RKO (cell line): ENCODE measurements at places on chromosomes 5 and 9.

DNA sequence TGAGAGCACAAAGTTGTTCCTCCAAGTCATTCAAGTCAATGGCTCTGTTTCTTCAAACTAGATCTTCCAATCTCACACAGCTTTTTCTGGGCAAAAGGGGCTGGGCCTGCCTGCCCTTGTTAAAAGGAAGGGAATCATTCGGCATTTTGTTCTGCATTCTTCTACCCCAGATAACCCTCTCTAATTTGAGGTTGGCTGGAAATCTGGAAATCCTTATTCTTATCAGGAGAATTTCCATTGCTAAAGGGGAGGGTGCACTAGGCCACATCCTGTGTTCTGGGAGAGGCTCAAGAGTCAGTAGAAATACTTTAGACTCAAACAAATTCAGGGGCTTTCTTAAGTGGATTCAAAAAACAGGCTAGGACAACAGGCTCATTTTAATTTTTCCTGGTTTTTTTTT lies 384.7 kb upstream of the ZNF462 start:
- DNase-seq, result no peak

DNA sequence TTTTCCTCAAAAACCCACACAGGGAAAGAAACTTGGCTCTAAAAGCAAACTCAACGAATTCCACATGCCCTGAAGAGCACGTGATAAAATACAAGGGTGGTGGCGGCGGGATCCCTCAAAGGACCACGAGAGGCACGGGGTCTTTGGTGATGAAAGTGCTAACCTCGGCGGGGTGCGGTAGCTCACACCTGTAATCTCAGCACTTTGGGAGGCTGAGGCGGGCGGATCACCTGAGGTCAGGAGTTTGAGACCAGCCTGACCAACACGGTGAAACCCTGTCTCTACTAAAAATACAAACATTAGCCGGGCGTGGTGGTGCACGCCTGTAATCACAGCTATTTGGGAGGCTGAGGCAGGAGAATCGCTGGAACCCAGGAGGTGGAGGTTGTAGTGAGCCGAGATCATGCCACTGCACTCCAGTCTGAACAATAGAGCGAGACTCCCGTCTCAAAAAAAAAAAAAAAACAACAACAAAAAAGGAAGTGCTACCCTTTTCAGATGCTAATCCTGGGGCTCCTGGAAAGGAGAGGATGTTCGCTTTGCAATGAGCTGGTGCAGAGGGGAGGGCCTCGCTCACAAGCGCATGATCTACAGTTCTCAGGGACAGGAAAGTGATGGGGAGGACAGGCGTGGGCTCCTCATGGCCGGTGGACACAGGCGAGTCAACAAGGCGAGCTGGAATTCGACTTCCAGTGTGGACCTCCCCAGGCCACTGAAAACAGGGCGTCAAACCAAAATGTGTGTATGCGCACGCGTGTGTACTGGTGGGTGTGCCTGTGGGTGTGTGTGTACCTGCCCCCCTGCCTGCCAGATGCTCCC lies 54.1 kb downstream of the USP20 start:
- DNase-seq, result no peak

DNA sequence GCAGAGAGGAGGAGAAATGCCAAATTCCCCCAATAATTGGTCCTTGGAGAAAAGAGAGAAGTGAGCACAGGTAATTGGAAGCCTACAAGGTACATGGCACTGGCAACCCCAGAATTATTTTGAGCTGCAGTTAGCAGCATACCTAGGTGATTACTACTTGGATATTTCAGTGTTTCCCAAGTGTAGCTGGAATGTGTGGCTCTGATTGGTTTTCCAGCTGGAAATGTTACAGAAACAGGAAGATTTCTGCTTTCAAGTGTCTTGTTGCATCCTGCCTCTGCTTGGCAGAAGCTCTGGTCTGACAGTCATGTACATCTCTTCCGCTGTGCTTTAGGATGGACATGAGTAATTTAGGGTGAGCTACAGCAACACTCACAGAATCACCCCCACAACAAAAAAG lies 262.1 kb downstream of the ENC1 start:
- DNase-seq, result no peak

DNA sequence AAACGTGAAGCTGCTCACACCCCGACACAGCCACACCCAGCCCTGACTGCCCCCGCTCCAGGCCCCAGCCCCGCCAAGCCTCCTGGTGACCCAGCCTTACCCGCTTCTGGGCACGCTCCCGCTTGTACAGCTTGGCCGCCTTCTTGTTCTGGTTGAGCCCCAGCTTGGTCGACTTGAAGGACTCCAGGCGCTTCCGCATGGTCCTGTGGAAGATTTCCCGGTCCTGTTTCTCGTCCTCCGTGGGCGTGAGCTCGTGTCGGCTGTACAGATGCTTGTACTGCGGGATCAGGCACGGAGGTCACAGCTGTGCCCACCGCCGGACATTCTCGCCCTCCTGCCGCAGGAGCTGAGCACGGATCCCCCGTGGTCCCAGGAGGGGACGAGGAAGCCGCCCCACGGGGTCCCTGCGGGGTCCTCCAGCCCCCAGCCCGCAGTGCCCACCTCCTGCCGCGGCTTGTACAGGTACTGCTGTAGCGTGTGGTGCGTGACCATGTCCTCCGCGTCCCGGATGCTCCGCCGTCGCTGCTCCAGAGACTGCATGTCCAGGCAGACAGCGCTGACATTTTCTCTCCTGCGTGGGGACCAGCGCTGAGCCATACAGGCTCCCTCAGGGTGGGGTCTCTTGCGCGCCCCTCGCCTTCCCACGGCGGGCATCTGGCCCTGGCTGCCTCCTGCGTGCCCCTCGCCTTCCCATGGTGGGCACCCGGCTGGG lies 33.3 kb downstream of the EXOC3 start:
- DNase-seq, result no peak

GRCh38 chr5:158409507-158409906 lies 550.6 kb upstream of the CLINT1 start:
- no peak for DNase-seq

- no peak for DNase-seq
Measured at GRCh38 chr9:136392538-136393449, 7.2 kb downstream of the SNAPC4 start.

DNA sequence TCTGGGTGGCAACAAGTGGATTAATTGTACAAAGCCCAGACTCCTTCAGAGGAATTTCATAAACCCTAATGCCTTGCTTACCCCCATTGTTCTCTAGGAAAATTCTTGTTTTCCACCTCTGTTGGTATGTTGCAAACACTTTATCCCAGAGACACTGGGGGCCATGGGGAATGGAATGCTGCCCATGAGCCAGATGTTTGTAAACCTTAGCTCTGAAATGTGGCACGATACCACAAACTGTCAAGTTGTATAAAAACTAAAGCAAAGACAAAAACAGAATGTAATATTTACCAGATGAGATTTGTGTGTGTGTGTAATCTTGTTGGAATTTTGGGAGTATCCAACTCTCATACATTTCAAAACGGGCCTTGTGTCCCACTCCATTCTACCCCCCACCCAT lies 465.0 kb downstream of the EBF1 start:
- no peak for DNase-seq

DNA sequence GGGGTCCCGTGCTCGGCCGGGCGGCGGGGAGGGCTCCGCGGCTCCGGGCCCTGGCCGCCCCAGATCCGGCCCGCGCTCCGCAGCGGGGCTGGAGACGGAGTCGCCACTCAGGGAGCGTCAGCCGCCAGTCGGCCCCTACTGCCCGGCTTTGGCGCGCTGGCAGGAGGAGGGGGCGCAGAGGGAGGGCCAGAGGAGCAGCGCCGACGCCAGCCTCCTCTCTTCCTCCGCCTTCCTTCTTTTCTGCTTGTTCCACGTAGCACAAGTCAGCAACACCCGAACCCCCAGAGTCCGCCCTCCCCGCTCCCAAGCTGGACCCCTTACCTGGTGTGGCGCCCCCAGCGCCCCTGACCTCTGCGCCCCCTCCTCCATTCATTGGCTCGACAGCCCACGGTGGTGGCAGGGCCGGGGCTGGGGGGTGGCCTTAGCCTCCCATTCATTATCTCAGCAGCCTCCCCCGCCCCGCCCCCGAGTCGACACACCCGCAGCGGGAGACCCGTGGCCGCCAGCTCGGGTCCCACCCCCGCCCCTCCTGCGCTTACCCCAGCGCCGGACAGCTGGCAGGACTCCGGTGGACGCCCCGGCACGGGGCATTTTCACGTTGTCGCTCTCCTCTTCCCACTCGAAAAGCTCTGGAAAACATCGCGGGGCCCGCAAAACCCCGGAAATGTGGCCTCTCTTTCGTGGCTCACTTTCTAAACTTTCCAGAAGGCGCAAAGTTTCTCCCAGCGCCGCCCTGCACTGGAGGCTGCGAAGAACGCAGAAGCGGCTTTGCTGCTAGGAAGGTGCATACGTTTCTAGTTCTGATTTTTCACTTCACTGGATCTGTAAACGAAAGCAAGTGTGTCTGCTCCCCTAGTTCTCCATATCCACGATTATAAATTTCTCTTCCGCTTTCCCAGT lies at the start of gene LPAR1:
TSS of gene LPAR1 (minus strand) at position 140 of the 900 bp plus-strand sequence. CDS start 66,353 bp downstream, outside the sequence.
- no peak for DNase-seq

- no peak for DNase-seq
Measured at GRCh38 chr9:107404161-107404560, 85.4 kb downstream of the KLF4 start.

DNA sequence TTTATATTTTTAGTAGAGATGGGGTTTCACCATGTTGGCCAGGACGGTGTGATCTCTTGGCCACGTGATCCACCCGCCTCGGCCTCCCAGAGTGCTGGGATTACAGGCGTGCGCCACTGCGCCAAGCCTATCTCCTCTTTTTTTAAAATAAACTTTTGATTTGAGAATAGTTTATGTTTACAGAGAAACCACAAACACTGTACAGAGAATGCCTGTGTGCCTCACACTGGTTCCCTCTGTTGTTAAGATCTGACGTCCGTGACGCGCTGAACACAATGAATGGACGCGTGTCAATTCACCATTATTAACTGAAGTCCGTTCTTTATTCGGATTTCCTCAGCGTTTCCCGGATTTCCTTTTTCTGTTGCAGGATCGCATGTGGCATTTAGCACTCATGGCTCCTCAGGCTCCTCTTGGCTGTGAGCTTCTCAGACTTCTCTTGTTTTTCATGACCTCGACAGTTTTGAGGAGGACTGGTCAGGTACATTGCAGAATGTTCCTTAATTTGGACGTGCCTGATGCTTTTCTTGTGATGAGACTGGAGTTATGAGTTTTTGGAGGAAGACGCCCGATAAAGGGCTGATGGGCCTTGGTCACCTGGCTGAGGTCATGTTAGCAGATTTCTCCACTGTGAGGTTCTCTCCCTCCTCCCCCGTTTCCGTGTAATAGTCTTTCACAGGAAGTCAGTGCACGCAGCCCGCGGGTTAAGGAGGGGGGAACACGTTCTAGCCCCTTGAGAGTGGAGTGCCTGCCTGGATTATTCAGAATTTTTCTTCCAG lies 69.6 kb downstream of the ANKRD33B start:
- no peak for DNase-seq

- peak; percentile 42 for DNase-seq
Measured at GRCh38 chr5:141560725-141561483, 57.9 kb downstream of the DIAPH1 start.

- no peak for DNase-seq
Measured at GRCh38 chr5:60354311-60354710, 345.7 kb downstream of the DEPDC1B start.

- DNase-seq, result no peak
Measured at GRCh38 chr9:12194731-12195130, 498.5 kb upstream of the TYRP1 start.

DNA sequence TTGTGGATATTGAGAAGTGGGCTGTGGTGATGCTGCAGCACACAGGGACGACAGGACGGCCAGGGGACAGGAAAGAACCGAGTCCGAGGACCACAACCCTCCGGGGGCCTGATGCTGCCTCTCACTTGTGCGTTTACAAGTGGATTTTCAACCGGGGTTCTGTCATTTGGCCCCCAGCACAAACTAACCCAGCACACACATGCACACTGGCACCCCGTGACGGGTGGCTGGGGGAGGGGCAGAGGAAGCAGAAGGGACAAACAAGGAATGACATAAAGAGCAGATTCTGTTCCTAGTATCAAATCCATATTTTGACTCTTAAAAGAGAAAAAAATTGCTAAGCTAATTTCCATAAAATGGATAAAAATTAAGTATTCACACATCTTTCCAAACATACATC lies 18.3 kb upstream of the ZFYVE16 start:
- no peak for DNase-seq

- no peak for DNase-seq
Measured at GRCh38 chr5:54093081-54093492, 217.3 kb downstream of the ARL15 start.

DNA sequence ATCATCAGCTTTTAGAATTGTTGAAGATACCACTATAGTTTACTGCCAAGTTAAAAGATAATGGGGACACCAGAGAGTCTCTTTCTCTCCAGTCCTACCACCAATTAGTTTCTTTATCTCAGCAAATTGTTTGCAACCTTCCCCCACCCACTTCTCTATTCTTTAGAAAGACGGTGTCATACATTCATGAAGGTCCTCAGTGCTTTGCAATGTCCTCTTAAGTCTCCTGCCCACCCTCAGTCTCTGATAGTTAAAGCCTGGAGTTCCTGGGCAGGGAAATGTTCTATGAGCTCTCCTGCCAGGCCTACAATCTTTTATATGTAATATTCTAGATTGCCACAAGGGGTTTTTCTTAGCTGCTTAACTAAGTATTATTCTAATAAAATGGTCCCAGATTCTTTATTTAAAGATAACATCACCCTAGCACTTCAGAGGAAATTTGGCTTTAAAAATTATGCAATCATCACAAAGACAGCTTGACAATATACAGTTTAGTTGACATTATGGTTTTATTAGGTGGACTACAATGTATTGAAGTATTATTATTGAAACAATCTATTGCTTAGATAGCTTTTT lies 509.2 kb downstream of the CSNK1G3 start:
- no peak for DNase-seq

- DNase-seq, result no peak
Measured at GRCh38 chr5:146238973-146239372, 35.6 kb downstream of the RBM27 start.

GRCh38 chr9:31335529-31336234 lies 1048.8 kb upstream of the ACO1 start:
- no peak for DNase-seq

DNA sequence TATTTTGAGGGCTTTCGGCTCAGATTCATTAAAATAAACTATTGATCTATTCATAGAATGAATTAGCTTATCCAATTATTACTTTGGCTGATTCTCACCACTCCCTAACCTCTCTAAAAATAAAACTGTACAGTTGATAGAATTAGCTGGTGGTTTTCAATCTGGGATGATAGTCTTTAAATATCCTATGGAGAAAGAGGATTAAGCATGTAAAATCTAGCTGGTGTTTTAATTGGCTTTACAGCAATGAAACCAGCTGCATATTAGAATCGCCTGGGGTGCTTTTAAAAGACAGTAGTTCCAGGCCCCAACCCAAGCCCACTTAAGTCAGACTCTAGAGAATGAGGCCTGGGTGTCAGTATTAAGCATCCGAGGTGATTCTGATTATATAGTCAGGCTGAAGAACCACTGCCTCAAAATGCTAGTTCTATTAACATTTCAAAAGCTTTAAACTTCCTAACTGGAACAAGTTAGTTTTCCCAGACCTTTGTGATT lies 95.1 kb downstream of the MAP1B start:
- DNase-seq, result no peak

DNA sequence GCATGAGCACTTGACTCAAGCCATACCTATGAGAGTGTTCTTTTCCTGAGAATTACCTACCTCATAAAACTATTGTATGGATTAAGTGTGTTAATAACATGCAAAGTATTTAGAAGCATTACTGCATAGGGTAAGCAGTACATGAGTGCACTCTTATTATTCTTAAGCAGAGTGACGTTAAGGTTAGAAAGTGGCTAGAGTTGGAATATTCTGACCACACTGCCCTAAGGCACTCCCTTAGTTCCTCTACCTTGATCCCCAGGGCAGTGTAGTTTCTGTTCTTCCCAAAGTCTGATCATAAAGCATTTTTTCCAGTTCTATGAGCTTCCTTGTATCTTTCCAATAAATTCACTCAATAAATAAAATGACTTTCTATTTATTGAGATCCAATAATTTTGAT lies 189.2 kb downstream of the PCSK1 start:
- no peak for DNase-seq

GRCh38 chr9:15240927-15241326 lies 66.1 kb downstream of the TTC39B start:
- no peak for DNase-seq
